NCI-H1105 treated with DMSO at 0.1 percent for 48 hours (cell line): ENCODE measurements at places on chromosomes 11 and 22.

DNA sequence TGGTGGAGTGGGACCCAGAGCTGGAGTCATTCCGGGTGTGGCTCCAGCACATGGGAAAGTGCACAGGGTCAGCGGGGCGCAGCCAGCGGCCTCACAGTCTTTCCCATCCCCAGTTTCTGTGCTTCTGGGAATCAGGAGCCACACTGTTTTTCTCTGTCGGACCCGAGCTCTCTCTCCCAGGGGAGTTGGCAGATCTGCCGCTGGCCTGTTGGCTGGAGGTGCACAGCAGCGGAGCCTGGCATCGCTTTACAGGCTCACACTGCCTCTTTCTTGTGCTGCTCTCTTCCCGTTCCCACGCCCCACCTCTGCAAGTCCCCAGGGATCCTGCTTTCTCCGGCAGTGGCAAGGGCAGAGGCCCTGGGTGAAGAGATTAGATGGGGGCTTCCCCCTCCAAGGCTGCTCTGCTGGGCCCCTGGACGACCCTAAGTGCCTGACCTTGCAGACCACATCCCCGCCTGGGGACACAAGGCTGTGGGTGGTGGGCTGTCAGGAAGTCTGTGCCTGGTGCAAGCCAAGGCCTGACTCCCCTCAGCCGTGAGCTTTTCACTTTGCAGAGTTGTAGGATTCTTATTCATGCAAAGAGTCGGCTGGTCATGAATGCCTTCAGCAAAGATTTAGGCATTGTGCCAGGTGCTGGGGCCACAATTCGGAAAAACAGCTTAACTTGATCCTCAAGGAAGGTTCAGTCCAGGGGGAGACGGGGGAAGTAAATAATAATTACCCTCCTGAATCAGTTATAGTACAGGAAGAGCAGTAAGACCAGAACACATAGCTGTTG, 116.3 kb downstream of the TIMP3 start:
- DNase-seq: no peak

GRCh38 chr11:134045799-134046635, 22.9 kb upstream of the JAM3 start:
- DNase-seq: peak; percentile 60

- DNase-seq: no peak
Measured at GRCh38 chr11:68014947-68015447, 4.9 kb downstream of the ALDH3B1 start.

GRCh38 chr11:128569291-128569690, 18.1 kb downstream of the ETS1 start:
- no peak for DNase-seq

- no peak for DNase-seq
Measured at GRCh38 chr11:15727520-15727914, 612.8 kb downstream of the INSC start.

GRCh38 chr11:26109658-26110368, 222.1 kb upstream of the ANO3 start:
- DNase-seq: no peak

- no peak for DNase-seq
Measured at GRCh38 chr11:43644621-43645299, 35.8 kb upstream of the HSD17B12 start.

GRCh38 chr11:96221244-96222070, 121.5 kb downstream of the MAML2 start:
- no peak for DNase-seq

DNA sequence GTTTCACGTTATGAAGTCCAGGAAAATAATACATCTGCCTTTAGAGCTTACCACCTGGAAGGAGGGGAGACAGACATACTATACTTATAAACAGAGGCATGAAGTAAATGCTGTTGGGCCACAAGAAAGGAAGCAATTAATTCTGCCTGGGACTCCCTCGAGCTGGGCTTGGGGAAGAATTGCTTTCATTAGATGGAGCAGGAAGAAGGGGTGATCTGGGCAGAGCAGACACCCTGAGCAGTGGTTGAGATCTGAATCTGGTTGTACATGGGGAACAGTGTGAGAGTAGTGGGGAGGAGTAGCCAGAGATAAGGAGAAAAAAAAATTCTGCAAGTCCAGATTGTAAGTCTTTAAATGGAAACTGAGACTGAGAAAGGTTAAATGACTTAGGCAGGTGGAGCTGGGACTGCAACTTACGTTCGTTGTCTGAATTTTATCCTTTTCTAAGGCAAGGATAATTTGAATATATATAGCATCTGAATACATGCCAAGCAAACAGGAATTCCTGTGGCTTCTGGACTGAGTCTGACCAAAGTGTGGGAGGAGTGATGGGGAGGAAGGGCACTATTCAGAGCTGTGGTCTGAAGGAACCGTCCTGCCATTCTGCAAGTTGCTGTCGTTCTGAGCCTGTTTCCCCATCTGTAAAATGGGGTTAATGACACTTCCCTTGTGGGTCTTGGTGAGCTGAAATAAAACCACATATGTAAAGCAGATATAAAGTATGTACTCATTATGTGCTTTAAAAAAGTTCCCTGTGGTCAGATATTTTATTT, 7.9 kb downstream of the NCAM1 start:
- no peak for DNase-seq

GRCh38 chr22:27851974-27852746, 50.6 kb upstream of the MN1 start:
- no peak for DNase-seq

GRCh38 chr22:42645938-42646568, 3.1 kb downstream of the CYB5R3 start:
- no peak for DNase-seq

GRCh38 chr11:72959998-72960731, 146.0 kb downstream of the ATG16L2 start:
- DNase-seq: no peak

DNA sequence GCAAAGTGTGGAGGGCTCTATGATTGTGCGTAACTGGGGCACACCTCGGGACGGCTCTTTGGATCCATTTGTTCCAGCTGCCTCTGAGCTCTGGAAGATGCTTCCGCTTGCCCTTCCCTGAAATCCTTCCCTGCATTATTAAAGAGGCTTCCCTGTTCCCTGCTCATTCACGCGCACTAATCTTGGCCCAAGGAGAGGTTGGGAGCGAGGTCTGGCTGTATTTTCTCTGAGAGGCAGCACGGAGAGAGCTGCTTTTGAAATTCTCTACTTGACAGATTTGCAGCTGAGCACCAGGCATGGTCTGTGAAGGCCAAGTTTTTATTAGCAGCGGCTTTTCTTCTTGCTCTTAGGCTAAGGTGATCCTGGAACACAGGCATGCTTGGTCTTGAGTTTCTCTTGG, 94.8 kb upstream of the NTM start:
- DNase-seq: no peak

GRCh38 chr22:20805972-20806471, 32.1 kb downstream of the SERPIND1 start:
- no peak for DNase-seq

DNA sequence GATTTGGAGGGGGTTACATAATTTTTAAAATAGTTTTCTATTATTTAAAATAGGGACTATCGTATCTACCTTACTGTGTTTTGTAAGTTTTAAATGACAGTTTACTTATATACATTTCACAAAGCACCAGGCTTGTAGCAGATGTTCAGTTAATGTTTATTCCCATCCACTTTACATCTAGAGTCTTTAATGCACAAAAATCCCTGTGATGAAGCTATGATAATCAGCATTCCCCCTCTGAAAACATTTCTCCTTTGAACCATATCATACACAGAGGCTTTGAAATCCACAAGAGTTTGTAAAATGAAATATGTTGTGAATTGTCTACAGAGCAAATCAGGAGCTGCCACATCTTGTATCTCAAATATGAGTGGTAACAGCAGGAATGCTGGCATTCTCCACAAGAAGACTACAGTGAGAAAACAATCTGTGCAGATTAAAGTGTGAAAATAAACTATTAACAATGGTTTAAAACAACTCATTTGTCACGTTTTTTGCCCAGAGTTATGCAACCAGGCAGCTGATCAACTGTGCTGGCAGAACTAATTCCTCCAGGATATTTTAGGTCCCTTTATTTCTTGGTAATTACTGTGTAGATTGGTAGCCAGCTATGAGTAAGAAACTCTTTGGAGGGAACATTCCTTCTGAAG, 699.1 kb upstream of the ARHGAP42 start:
- DNase-seq: no peak

GRCh38 chr11:8787372-8787771, 104.8 kb downstream of the RPL27A start:
- no peak for DNase-seq

DNA sequence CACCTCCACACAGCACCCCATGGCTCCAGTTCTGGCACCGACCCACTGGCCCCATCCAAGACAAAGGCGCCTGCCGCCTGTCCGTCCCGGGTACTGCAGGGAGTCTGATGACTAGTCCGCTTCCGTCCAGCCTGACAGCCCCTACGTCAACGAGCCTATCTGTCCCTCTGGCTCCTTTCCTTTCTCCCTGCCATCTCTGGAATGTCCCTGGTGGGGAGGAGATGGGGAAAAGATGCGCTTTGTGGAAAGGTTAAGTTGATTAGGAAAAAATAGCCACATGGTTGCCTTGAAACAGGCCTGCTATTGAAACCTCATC, 10.4 kb downstream of the PDGFB start:
- no peak for DNase-seq

GRCh38 chr22:41078931-41079330, 13.5 kb upstream of the EP300 start:
- DNase-seq: no peak

DNA sequence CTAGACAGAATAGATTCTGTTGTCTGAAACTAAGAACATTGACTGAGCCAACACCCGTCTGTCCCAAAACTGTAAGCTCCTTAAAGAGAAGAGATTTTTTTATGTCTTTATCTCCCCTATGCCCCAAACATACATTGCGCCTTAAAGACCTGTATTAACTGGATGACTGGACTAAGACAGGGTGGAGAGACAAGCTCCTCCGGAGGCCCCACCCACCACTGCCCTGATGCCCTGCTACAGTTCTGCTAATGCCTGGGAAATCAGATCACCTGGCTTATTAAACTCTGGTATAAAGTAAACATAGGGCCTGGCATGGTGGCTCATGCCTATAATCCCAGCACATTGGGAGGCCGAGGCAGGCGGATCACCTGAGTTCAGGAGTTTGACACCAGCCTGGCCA, 203.7 kb downstream of the TENM4 start:
- DNase-seq: no peak

DNA sequence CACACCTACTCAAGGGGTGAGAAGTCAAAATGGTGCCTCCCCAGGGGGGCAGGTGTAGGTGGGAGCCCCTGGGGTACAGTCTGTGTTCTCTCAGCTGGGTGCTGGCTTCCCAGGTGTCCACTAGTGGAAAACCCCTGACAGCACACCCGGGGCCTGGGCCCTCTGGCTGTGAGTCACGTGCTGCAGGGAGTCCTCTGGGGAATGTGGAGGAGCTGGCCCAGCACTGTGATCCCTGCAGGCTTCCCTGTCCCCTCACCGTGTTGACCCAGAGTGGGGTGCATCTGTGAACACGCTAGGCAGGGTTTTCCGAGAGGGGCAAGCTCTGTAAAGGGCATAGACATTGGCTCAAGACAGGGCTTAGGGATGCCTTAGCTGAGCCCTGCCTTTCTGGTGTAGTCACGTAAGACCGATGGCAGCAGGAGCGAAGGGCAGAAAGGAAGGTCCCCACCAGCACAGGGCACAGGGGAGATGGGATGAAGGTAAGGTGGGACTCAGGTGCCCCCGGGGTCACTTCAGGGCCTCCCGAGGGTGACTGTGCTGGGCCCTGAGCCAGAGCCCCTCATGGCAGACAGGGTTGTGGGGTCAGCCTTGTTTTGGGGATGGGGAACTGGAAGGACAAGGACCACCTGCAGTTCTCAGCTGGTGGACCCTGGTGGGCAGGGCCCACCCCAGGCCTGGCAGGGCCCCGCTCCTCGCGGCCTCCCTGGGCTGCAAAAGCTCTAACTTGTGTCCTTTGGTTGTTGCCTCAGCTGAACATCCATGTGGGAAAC, 14.1 kb downstream of the DERL3 start:
- no peak for DNase-seq

GRCh38 chr11:110434952-110435779, 5.4 kb downstream of the FDX1 start:
- peak; percentile 10 for DNase-seq

GRCh38 chr11:117459123-117459978, 131.7 kb downstream of the CEP164 start:
- DNase-seq: no peak

GRCh38 chr22:37207981-37208380, 4.3 kb downstream of the SSTR3 start:
- no peak for DNase-seq

DNA sequence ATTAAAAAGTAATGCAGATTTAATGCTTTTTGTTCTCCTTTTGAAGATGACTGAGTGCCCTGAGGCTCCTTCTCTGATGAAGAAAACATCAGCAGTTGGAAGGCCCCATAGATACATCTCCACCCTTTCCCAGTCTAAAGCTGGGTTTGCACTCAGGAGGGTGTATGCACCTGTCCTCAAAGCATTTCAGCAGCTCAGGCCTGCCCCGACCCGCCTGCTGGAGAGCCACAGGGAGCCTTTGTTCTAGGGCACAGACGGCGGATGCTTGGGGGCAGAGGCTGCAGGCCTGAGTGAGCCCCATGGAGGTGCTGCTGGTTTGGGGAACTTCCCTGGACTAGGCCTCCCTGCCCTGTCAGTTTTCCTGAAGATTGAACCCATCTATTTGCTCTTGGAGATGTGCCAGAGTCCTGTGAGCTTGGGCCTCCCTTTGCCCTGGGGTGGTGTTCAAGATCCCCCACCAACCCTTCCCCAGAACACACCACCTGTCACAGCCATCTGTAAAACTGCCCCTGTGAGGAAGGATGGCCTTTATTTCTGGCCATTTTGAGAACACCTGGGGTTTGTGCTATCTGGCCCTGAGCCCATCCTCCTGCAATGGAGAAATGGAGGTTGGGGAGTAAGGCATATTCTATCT, 160.0 kb downstream of the NAV2 start:
- peak; percentile 95 for DNase-seq

- DNase-seq: peak; percentile 50
Measured at GRCh38 chr22:37623075-37624016, 14.7 kb downstream of the GGA1 start.

GRCh38 chr22:39567135-39567946, 3.2 kb upstream of the CACNA1I start:
- no peak for DNase-seq

DNA sequence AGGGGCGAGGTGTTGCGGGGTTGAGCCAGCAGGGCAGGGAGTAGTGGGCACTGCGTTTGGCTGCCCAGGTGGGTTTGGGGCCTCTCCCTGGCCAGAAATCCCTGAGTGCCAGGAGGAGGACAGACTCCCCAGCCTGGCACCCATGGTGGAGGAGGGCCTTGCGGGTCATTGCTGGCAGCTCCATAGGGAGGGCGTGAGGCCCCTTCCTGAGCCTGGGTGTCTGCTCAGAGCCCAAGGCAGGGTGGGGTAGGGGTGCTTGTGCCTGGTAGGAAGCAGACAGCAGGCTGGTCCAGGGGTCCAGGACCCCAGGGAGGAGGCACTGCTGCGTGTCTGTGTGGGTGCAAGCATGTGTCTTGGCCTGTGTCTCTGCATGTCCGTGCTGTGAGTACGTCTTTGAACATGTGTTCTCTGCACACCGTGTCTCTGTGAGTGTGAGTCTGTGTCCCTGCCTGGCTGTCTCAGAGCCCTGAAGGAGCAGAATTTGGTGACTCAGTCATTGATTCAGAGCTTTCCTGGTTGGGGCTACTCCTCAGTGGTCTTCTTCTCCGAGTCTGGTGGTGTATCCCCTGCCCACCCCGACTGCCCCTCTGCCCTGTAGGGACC, 3.9 kb downstream of the TSPAN4 start:
- DNase-seq: no peak
